ENCODE measurements at places on chromosomes 4 and X. TPM values are rescaled to one million over a fixed set of nuclear protein-coding genes. Genes with fewer than 3 reads are reported as not detected.

DNA sequence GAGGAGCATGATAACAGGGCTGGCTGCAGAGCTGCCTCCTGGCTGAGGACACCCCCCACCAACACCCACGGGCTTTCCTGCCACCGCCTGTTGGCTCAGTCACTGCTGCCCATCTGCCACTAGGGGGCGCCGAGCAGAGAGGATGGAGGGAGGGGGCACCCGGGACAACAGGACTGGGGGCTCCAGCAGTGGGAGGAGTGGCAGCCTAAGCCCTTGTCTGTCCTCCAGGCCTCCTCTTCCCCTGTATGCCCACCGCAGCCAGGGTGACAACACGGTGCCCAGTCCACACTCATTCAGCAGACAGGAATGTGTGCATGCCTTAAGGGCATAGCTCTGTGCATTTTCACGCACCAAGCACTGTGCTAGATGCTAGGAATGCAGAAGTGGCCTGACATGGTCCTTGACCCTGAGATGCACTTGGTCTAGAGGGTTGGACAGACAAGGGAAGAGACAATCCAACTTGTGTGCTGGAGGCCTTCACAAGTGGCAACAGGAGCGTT lies 149.9 kb downstream of the AMMECR1 start:
- no peak for DNase-seq

GRCh38 chr4:138414202-138414601 lies 172.1 kb upstream of the SLC7A11 start:
- no peak for DNase-seq

DNA sequence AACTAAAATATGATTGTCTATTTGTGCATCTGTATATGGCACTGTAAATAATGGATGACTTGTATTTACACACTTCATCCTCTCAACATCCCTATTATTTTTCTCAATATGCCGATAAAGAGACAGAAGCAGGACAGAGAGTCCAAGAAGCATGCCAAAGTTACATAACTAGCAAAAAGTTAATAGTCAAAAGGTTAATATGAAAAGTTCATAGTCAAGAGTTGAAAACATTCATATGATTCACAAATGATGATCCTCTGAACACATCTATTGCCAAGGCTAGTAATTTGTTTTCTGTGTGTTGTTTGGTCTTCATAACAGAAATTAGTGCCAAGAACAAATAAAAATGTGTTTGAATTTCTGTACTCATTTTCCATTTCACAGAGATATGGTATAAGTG lies 231.0 kb downstream of the ADAMTS3 start:
- DNase-seq: no peak

GRCh38 chr4:184440595-184441358 lies 33.6 kb downstream of the IRF2 start:
- DNase-seq: no peak

- no peak for DNase-seq
Measured at GRCh38 chr4:108175966-108176365, 7.2 kb upstream of the LEF1 start.

SUPT20HL2 gene
- not detected for total RNA-seq

PGRMC2 gene
- total RNA-seq: 58.1 TPM

KLHL15 gene
- total RNA-seq: 3.6 TPM

ATP5ME gene
- 310 TPM for total RNA-seq

ARHGAP24 gene
- 79.4 TPM for total RNA-seq

Data from endothelial cell of umbilical vein (primary cell).